NCI-H2171 treated with DMSO at 0.1 percent for 48 hours (cell line): ENCODE measurements at places on chromosomes 12 and 14.

DNA sequence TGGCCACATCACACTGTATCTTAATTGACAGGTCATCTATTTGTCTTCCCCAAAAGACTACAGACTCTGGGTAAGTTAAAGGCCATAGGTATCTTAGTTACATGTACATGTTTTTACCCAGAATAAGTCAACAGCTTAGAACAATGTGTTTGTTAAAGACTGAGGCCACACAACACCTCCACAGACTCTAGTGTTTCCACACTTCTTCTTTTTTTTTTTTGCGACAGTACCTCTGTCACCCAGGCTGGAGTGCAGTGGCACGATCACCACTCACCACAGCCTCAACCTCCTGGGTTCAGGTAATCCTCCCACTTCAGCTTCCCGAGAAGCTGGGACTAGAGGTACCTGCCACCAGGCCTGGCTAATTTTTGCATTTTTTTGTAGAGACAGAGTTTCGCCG, 1.3 kb downstream of the GPN3 start:
- DNase-seq, result no peak

- no peak for DNase-seq
These were observed 1.0 kb downstream of the ZC3H14 start for GRCh38 chr14:88563845-88564244.

DNA sequence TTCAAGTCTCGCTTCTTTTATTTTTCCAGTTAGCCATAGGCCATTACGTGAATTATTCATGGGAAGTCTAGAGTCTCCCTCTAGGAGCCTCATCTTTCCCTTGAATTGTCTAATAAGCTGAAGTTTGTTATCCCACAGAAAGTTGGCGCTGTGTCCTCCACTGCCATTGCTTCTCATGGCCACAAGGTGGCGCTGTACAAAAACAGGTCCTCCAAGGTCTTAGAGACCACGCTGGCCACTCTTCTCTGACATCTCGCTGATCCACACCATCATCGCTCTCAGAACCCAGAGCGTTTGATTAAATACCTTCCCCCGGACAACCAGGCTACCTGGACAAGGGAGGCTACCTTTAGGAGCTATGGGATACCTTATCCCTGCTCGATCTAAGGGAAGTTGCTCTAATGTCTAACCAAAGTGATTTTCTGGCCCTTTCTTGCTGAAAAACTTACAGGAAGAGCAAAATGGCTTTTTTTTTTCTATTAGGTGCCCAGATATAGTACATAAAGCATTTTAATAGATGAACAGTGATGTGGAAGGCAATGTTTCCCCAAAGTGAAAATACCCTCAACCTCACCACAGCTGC, 110.0 kb downstream of the CCDC60 start:
- DNase-seq, result peak; percentile 66

DNA sequence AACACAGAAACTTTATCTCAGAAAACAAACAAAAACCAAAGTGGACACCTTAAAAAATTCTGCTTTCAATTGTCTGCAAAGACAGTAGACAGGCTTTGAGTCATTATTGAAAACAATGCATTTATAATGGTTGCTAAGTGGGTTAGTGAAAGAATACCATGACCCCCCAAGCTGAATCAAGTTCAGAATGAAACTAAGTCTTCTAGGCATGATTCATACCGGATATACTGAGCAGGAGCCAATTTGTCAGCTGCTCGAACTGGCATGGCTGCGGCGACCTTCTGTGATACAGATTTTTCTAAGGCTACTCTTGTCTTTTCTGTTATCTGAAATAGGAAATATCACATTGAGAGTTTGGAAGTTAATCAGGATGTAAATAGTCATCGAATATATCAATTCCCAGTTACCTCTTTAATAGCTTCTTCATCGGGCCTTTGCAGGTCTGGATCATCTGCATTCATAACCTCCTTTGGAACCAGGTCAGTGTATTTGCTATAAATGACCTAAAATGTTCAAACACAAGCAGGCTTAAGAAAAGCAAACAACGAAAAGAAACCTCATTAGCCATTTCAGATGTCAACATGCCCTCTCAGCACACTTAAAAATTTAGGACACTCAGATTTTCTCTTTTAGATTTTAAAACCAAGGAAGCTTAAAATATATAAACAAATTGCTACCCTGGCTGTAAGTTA, 22.3 kb downstream of the SNW1 start:
- no peak for DNase-seq

- DNase-seq, result no peak
These were observed 5.5 kb downstream of the TBK1 start for GRCh38 chr12:64457466-64457865.

GRCh38 chr12:48817873-48818830, at the start of gene CACNB3:
Gene CACNB3 (plus strand): TSS chr12:48818496. CDS start chr12:48818930, 434 bp downstream.
- DNase-seq, result peak; percentile 91

GRCh38 chr12:56437430-56438176, 11.6 kb downstream of the TIMELESS start:
- DNase-seq, result no peak

DNA sequence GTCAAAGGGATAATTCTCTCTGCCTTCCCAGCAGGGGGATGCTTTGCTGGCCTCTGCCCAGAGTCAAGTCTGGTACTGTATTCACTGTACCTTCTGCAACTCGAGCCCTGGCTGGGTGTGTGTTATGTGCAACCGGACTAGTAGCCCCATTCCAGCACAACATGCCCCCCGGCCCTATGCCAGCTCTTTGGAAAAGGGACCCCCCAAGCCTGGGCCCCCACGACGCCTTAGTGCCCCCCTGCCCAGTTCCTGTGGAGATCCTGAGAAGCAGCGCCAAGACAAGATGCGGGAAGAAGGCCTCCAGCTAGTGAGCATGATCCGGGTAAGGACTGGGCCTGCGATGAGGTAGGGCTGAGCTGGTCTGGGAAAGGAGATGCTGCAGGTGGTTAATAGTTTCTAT, 3.3 kb downstream of the RNF31 start:
- DNase-seq, result no peak

DNA sequence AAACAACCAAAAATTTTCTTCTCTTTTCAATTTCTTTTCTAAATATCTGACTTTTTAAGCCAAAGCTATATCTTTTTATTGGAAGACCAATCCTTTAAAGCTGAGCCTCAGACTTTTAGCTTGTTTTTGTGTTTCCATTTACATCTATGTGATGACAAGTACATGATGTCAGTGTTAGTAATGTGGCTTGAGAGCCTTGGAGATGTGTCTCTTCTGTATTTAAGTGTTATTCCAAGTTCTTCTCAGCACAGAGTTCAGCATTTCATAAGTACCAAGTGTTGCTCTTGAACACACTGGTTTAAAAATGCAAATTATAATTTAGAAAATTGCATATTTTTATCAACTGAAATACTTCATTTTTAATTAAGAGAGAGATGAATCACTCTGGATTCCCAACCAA, 948.9 kb upstream of the FLRT2 start:
- no peak for DNase-seq

DNA sequence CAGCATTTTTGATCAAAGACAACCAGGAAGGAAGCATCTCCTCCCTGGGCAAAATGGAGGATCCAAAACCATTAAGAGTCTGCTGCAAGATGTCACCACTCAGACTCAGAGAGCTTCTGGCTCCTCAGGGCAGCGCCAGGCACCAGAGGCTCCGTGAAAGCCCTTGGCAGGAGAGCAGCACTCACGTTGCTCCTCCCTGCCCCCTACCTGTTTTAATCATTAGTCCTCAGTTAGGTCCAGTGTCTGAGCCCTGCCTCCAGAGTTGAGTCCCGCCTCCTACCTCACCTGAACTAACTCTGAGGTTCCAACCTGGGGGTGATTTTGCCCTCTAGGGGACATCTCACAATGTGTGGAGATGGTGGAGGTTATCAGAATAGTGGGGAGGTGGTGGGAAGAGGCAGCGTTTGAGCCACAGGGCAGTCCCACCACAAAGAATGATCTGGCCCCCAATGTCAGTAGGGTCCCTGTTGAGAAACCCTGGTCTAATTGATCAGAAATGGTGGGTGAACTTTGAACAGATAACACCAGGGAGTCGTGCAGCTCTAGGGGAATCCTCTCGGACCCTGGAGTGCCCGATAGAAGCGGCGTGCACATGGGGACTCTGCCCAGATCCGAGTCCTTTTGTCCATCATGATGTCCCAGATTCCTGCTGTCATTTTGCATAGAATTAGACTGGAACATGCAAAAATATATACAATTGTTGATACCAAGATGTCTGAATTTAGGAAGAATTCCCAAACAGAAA, 156.7 kb upstream of the DIO3 start:
- no peak for DNase-seq

DNA sequence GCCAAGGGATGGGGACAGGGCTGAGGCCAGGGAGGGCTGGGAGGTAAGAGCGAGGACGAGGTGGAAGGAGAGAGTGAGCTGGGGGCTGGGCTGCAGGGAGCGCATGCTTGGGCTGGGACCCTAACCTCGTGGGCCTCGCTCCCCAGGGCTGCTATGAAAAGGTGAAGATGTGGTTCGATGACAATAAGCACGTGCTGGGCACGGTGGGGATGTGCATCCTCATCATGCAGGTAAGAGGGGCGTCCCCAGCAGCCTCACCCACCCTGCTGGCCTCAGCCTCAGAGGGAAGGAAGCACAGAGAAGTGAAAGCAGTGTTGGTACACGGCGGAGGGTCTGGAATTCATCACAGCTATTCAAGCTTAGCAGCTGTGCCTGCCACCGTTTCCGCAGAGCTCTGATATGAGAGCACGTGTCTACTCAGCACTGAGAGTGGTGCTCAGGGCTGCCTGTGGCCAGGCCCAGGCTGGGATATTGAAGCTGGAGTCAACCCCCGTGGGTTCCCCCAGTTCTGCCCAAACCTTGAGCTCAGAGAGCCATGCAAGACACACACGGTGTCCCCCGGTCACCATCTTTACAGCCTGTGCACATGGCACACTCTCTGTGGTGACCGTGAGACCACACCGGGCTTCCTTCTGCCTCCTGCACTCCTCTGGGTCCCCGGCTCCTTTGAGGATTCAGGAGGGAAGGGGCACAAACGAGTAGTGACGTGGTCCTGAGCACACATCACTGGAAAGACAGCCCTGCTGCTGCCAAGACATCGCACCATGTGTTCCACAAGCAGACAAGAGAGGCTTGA, 204.6 kb downstream of the TSPAN9 start:
- no peak for DNase-seq

GRCh38 chr12:57118711-57119271, 7.6 kb upstream of the STAT6 start:
- no peak for DNase-seq

DNA sequence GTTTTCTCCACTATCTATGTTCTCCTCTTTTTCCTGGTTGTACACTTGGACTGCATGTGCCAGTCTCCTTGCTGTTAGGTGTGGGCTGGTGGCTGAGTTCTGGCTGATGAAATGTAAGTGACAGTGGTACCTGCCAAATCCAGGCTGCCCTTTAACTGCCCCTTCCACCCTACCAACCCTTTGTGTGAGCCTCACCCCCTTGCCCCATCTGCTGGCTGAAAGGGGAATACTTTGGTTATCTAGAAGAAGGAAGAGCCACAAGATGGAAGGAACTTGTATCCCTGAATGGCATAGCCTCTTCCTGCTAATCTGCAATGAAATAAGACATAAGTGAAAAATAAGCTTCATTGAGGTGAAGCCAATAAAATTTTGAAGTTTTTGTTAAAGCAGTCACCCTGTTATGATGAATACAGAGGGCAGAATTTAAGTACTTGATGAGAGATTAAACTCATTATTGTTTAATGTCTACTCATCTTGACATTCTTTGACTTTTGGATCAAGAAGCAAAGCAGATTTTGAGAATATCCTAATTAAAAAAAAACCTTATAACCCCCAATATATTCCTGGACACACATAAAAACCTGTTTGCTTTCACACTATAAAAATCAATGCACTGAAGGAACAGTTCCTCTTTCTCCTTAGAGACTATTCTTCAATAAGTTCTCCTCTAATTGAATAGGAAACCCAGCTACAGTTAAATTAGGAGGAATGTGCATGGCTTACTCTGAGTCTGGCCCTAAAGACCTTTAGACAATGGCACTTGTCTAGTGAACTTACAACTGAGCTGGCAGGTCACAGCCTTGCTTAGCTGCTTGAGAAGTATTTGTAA, 262.6 kb upstream of the BTG1 start:
- DNase-seq, result no peak

- no peak for DNase-seq
These were observed 219.6 kb downstream of the CCDC91 start for GRCh38 chr12:28409892-28410291.

GRCh38 chr12:41439801-41440200, 251.7 kb downstream of the PDZRN4 start:
- no peak for DNase-seq

DNA sequence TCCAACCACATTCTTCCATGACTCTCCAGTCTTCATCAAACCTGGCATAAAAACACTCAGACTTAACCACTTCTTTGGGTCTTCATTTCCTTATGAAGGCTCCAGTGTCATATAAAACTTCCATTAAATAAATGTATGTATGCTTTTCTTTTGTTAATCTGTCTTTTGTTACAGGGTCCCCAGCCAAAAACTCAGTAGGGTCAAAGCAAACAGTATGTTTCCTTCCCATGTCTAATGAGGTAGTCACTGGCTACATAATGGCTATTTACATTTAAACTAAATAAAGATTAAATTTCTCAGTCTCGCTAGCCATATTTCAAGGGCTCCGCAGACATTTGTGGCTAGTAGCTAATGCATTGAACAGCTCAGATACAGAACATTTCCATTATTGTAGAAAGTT, 40.1 kb upstream of the STAB2 start:
- no peak for DNase-seq

DNA sequence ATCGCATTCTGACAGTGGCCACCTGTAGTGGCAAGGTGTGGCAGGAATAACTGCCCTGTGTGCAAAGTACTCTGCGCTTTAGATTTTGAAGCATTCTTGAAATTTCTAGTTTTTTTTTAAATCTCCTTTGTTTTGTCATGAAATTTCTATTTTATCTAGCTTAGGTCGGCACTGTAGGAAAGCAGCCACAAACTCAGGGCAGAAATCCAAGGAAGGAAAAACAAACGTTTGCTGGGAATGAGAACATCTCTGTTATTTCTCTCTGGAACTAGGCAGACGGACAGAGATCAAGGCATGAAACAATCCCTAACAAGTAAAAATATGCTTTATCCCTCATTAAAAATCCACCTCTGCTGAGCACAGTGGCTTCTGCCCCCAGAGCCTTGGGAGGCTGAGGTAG, 1.3 kb upstream of the NR2C1 start:
- DNase-seq, result no peak

- no peak for DNase-seq
These were observed 15.5 kb upstream of the CYP46A1 start for GRCh38 chr14:99668307-99669295.

DNA sequence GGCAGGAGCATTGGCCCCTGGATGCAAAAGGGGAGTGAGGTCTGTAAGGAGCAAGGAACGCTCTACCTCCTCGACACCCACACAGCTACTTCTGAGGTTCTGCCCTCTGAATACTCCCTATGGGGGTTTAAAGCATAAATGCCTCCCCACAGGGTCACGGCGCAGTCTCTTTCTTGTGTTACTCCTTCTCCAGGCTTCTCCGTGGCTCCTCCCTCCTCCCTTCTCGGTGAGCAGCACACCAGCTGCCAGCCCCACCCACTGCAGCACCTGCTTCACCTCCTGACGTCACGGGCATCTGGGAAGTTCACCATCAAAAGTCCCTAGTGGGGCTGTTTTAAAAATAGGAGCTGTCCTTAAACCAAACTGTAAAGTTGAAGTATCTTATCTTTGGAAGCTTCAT, 67.3 kb downstream of the SPTB start:
- DNase-seq, result peak; percentile 98
